Cerebellum (tissue), 4 donors: ENCODE measurements at places on chromosomes 11 and 22.

DNA sequence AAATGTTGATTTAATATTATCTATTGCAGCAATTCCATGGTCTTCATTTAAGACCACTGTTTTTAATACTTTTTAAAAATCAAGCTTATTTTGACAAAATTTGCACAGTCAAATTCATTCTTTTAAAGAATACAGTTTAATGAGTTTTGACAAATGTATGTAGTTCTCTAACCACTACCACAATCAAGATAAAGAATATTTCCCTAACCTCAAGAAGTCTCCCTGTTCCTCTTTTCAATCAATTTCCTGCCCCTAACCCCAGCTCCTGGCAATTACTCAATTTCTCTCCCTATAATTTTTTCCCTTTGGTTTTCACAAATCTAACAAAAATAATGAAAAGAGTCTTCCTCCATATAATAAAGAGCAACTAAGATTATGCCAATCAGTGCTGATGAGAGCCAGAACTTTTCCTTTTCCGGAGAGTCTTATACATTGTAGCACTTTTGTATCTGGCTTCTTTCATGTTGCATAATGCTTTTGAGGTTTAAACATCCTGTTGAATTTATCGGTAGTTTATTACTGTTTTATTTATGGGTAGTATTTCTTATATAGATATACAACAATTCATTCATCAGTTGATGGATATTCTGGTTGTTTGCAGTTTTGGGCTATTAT lies 231.7 kb downstream of the AASDHPPT start:
- DNase-seq: no peak

DNA sequence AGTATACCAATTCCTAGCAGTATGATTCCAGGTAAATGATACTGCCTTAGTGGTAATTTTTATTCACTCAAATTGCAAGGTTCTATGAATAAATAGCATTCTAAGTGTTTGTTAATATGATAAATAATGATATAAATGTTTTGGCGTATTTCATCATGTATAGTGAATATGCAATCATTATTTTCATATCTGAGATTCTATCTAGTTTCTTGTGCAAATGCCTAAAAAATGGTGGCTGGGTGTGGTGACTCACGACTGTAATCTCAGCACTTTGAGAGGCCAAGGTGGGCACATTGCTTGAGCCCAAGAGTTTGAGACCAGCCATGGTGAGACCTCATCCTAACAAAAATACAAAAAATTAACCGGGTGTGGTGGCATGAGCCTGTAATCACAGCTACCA lies 13.9 kb downstream of the HIPK3 start:
- DNase-seq: no peak

DNA sequence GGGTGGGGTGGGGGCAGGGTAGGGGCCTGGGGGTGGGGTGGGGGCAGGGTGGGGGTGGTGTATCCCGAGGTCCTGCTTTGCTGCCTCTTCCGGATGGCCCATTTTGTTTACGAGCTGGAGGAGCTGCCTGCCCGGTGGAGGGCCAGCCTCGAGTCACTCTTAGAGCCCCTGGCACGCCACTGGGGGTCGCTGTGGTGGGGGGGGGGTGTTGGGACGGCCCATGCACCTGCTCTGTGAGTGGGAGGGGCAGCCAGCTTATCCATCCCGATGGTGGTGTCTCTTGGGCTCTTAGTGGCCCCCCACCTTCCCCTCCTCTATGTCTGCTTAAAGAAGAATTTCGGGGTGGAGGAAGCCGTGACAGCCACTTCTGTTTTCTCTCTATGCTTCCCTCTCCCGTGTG lies 24.6 kb downstream of the MRGPRD start:
- DNase-seq: no peak

GRCh38 chr11:4926608-4927007 lies 2.5 kb upstream of the OR51G1 start:
- DNase-seq: no peak

- no peak for DNase-seq
Observed at GRCh38 chr11:75276186-75276585, 35.6 kb downstream of the TPBGL start.

GRCh38 chr22:39478441-39478850 lies 21.6 kb downstream of the MGAT3 start:
- DNase-seq: no peak

GRCh38 chr11:27468209-27468994 lies 4.2 kb downstream of the LGR4 start:
- DNase-seq: no peak

GRCh38 chr22:22463855-22464540 lies 44.5 kb downstream of the ZNF280B start:
- DNase-seq: peak; percentile 49

- DNase-seq: no peak
Observed at GRCh38 chr11:2724653-2725367, 25.0 kb upstream of the KCNQ1OT1 start.

DNA sequence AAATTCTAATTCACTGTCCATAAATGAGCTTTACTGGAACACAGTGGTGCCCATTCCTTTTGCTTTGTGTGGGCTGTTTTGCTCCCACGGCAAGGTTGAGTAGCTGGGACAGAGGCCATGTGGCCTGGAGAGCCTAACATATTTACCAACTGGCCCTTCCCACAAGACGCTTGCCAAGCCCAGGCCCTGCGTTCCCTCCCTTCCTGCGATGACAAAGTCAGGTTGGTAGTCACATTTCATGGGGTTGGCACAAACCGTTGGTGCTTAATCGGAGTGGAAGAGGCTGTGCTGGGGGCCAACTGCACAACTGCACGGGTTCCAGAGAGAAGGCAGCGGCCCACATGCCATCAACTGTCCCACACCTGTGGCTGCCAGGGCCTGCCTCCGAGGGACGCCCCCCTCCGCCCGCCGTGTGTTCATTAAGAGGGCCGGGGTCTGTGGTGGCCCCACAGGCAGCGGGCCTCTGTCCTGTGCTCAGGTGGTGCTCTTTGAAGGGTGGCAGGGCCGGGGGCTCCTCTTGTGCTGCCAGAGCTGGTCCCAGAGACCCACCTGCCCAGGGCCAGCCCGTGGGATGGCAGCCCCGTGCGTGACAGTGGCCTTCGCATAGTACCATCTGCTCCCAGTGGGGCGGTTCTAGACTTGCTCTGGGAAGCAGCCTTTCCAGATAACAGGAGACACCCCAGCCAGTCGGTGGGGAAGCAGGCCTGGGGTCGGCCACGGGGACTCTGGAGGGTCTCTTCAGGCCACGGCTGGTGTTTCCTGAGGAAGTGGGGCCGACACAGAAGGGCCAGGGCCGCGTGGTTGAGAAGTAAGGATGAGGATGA lies 81.5 kb upstream of the CLDN5 start:
- DNase-seq: peak; percentile 58
